ENCODE measurements at places on chromosomes 4 and X. TPM values are rescaled to one million over a fixed set of nuclear protein-coding genes. Genes with fewer than 3 reads are reported as not detected.

GLRA3 gene
- total RNA-seq: not detected

MAGIX gene
- 0.65 TPM for total RNA-seq

JAKMIP1 gene
- not detected for total RNA-seq

TMPRSS11B gene
- total RNA-seq: not detected

MFAP3L gene
- total RNA-seq: 0.97 TPM
